NCI-H510A (cell line): ENCODE measurements at places on chromosomes 16 and 17.

DNA sequence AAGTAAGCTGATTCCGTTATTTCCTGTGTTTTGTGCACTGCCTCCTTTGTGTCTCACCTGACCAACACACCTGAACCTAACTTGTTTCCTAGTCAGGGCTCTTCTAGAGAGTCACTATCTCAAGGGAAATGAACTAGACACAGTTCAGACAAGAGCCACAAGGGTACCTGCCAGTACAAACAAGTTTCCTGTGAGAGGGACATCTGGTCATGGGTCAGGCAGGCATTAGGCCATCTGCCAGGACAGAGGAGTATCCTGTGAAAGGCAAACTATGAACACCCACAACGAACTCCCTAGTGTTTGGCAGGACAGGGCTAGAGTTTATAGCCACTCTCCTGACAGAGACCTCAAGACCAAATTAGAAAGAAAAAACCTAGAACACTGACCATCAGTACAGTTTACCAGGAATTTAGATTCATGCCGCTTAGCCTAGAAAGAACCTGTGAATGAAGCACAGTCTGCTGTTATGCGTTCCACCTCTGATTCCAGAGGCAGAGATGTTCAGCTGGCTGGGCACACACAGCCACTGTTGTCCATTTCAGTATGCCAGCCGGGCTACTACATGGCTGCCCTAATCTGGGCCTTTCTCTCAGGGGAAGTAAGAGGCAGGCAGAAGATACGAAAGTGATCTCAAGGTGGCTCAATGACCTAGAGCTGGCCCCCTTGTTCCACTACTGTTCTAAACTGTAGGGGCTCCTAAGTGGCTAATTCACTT is 20.7 kb upstream of the GLG1 start:
- DNase-seq = no peak

- no peak for DNase-seq
Measured at GRCh38 chr16:72588551-72588950, 416.6 kb upstream of the PMFBP1 start.

DNA sequence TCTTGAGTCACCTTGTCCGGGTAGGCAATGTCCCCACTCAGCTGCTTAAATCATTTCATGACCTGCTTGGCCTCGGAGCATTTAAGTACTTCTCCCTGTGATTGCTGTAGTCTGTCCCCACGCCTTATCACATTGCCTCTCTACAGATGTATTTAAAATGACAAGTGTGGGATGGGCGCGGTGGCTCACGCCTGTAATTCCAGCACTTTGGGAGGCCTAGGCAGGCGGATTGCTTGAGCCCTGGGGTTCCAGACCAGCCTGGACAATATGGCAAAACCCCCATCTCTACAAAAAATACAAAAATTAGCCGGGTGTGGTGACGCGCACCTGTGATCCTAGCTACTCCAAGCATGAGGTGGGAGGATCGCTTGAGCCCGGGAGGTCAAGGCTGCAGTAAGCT is 1.3 kb upstream of the GJC1 start:
- no peak for DNase-seq

DNA sequence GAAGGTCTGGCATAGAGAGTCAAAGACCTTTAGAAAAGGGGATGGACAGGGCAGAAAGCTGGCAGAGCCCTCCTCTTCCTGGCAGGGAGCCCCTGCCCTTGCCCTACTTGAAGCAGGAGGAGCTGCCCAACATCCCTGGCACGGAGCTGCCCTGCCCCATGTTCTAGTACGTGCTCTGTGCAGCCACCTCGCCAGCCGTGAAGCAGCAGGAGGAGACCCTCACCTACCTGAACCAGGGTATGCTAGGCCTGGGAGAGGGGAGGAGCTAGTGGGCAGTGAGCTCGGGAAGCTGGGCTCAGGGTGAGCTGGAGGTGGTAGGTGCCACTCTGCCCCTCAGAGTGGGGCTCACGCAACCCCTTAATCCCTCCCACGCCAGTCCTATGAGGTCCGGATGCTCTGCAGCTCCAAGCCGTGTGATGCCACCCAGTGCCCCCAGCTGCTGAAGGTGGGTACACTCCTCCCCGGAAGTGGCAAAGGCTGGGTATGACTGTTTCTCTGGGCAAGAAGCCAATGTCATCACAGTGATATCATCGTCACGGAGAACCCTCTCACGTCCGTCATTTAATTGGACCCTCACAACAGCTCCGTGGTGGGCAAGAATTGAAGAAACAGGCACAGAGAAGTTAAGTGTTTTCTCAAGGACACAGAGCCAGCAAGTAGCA is 12.7 kb upstream of the STAC2 start:
- peak; percentile 46 for DNase-seq
